Esophagus (tissue), 2 donors: ENCODE measurements at places on chromosomes 3 and 15. TPM values are rescaled to one million over a fixed set of nuclear protein-coding genes. Genes with fewer than 3 reads are reported as not detected.

Gene PLAAT1
- polyA plus RNA-seq: 6.3 TPM

Gene APBA2
- polyA plus RNA-seq: 0.77 TPM

Gene TNNC1
- polyA plus RNA-seq: 2.0 TPM

Gene ISLR2
- polyA plus RNA-seq: 0.10 TPM

Gene ANKUB1
- not detected for polyA plus RNA-seq

Gene LTK
- polyA plus RNA-seq: 0.26 TPM

Gene LRRIQ4
- not detected for polyA plus RNA-seq

Gene CSK
- polyA plus RNA-seq: 96.8 TPM

Gene SCG3
- polyA plus RNA-seq: not detected

Gene SLC2A2
- not detected for polyA plus RNA-seq

Gene SQOR
- 75.6 TPM for polyA plus RNA-seq
